ENCODE measurements at places on chromosomes 1 and 21. TPM values are rescaled to one million over a fixed set of nuclear protein-coding genes. Genes with fewer than 3 reads are reported as not detected.
A peak's percentile ranks its signal among the peaks of the same experiment; 100 is the strongest.

Gene SLAMF6
- total RNA-seq: 50.1 TPM

GRCh38 chr1:205592443-205593003, 39.3 kb downstream of the ELK4 start:
- H3K4me1 ChIP-seq: peaks cover 22% of the 10 kb centered on the region
- peak overlapping the region; percentile 44 for H3K27ac ChIP-seq
- peaks cover 13% of the 10 kb centered on the region for H3K36me3 ChIP-seq
- no peak for DNase-seq
- peaks cover 3% of the 10 kb centered on the region for H3K27me3 ChIP-seq
- peak overlapping the region; percentile 65 for H3K4me3 ChIP-seq

Gene CFH
- 0.42 TPM for total RNA-seq

- H3K36me3 ChIP-seq: no peaks in the 10 kb centered on the region
- peaks cover 12% of the 10 kb centered on the region for H3K27me3 ChIP-seq
- no peak for DNase-seq
- H3K4me1 ChIP-seq: no peaks in the 10 kb centered on the region
- H3K4me3 ChIP-seq: no peak overlapping the region
- no peak overlapping the region for H3K27ac ChIP-seq
Measured at GRCh38 chr1:11448373-11449099, 30.4 kb upstream of the DISP3 start.

Gene RBM11
- 0.66 TPM for total RNA-seq

Gene TMIGD3
- not detected for total RNA-seq
